ENCODE measurements at places on chromosomes 2 and 18.

GRCh38 chr2:27810455-27810854 lies 38.9 kb downstream of the MRPL33 start:
- no peak for DNase-seq

DNA sequence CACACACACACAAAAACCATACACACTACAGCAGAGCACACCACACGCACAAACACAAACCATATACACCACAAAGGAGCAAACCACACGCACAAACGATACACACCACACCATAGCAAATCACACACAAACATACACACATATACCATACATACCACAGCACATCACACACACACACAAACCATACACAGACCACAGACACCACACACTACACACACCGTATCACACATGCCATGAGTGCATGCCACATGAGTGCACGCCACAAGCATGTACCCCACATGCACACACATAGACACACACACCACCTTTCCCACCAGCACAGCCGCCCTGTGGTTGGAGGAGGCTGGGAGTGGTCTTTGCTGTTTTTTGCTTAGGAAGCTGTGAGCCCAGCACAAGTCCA lies 517.1 kb upstream of the MYT1L start:
- DNase-seq: no peak

- DNase-seq: no peak
These were observed 12.7 kb upstream of the DUSP2 start for GRCh38 chr2:96157649-96158553.

DNA sequence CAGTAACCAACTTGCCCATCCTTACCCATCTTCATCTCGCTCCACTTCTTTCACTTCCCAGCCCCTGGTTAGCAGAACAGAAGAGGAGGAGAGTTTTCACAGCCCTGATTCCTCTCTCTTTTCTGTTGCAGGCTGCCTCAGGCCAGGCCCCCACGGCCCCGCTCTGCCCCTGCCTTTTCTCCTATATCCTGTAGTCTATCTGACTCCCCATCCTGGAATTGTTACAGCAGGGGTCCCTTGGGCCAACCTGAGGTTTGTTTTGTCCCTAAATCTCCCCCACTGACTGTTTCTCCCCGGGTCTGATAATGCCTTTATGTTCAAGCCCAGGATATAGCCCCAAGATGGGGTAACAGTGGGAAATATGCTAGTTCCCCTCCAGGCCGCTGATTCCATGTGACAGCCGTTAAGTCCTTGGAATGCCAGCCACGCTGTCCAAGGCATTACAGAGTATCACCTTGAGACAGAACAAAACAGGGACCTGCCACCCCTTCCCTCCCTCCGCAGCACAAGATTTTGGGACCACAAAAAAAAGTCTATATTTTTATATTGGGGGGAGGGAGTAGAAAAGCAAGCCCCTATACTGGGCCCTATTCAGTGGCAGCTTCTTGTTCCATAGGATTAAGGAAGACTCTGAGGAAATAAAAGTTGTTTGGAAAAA lies 1.4 kb downstream of the OST4 start:
- DNase-seq: no peak

DNA sequence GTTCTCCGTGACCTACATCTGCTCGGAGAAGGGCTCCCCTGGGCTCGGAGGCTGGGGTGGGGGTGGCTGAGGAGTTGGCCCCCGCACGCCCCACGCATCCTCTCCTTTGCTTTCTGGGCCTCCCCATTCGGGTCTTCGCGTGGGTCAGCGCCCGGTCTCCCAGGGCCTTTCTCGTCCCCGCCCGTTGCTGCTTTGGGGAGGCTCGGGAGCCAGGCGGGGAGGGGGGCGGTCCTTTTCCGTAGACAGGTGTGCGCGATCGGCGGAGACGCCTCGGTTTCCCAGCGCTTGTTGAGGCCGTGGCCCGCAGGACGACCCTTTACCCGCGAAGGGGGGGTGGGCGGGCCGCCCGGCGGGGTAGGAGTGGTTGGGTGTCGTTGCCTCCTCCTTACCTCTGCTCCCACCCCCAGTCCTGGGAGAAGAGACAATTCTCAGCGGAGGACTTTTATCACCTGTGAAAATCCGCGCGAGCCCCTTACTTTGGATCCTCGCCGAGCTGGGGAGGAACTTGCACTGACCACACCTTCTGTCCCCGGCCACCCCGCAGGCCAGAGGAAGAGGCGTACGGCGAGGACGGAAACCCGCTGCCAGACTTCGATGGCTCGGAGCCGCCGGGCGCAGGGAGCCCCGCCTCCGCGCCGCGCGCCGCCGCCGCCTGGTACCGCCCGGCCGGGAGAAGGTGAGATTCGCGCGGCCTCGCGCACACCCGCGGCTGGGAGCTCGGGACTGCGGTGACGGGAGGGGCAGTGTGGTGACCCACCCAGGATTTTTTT lies 2.6 kb downstream of the ADCYAP1 start:
- DNase-seq: no peak

GRCh38 chr2:216743781-216744180 lies 48.4 kb upstream of the IGFBP5 start:
- DNase-seq: no peak

DNA sequence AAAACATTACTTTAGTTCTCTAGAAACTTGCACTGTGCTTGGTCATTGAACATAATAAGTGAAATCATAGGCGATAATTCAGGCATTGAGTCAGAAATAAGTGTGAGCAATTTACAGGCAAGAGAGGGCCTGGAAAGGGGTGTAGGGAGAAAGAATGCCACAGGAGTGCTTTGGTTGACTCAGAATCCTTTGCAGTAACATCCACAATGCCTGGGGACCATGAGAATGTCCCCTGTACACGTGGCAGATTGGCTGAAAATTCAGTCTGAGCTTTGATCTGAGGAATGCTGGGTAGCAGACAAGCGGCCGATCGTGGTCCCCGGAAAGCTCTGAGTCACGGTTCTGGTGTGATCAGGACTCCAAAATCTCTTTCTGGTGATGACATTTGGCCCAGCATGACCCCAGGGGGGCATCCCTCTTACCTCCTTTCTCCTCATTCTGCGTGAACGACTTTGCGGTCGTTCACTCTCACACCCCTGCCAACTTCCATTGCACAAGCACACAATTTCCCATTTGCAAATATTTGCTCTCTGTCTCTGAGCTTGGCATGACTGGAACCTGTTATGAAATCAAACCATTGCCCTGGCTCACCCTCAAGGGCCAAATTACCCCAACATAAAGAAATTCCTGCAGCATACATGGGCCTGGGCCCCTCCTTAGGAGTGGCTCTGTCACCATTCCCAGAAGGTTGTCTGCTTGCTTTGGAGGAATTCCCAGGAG lies 305.0 kb upstream of the EPAS1 start:
- peak; percentile 83 for DNase-seq

- no peak for DNase-seq
These were observed 289.2 kb downstream of the PHLPP1 start for GRCh38 chr18:63004466-63005089.

- no peak for DNase-seq
These were observed 625 bp upstream of the NBAS start for GRCh38 chr2:15561574-15562344.

DNA sequence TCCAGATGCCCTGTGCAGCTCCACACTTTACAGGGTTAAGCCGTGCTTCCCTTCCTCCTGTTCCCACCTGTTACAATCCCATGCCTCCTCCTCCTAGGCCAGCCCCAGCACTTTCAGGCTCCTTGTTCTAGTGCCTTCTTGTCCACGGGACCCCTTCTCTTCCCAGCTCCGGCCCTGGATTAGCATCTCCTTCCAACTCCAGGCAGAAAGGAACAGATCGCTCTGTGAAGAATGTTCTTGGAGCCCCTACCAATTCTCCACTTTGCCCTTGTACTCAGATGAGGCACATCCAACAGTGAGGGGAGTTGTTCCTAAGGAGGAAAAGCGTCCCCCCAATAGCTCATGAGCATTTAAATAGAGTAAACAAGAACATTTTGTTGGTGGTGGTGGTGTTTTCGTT lies 72.7 kb downstream of the CABLES1 start:
- no peak for DNase-seq

GRCh38 chr2:37985333-37985732 lies 60.2 kb downstream of the RMDN2 start:
- no peak for DNase-seq

DNA sequence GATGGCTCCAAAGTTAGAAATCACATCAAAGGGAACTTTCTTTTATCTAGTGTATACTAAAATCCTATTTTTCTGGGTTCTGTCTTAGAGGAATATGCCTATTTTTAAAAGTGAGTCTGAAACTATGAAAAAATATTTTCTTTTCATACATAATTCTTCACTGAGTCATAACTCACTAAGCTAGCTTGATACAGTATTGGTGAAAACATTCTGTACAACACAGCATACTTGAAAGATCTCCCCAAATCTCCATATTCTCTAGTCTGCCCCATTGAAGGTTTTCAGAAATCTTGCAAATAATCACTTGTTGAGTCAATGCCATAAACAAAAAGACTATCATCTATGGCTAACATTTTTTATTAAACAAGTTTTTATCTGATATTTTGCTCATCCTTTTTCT lies 44.5 kb downstream of the COL3A1 start:
- DNase-seq: no peak

DNA sequence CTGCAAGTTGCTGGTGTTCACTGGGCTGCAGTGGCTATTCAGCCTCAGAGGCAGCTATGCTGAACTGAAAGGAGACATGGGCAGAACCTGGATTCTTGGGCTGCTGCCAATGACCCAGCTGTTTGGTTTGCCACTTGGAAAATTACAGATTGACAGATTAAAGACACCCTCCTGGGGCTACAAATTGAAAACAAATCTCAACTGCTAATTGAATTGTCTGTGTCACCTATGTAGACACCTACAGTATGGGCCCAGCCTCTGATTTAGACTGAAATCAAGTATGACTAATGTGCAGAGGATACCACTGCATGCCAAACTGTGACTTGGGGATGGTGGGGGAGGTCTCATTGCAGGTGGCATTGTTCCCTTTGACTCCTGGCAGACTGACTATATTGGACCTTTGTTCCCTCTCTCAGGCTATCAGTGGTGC lies 42.8 kb downstream of the ITSN2 start:
- no peak for DNase-seq

- no peak for DNase-seq
These were observed 13.0 kb downstream of the DIPK1C start for GRCh38 chr18:74444104-74444503.

DNA sequence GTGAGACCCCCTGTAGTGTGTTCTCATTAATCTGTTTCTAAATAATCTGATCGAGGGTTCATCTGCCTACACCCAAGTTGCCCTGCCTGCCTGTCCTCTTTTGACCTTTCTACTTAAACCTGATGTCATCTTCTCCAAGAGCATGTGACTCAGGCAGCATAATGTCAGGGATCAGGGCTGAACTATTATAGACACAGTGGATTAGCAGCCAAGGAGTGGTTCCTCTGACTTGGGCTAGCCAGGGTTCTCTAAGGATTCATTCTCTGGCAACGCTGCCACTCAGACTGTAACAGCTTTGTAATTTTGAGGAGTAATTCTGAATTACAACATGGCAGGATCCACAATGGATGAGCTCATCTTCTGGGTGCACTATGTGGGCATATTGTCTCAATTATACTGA lies 124.0 kb downstream of the MDH1 start:
- no peak for DNase-seq

DNA sequence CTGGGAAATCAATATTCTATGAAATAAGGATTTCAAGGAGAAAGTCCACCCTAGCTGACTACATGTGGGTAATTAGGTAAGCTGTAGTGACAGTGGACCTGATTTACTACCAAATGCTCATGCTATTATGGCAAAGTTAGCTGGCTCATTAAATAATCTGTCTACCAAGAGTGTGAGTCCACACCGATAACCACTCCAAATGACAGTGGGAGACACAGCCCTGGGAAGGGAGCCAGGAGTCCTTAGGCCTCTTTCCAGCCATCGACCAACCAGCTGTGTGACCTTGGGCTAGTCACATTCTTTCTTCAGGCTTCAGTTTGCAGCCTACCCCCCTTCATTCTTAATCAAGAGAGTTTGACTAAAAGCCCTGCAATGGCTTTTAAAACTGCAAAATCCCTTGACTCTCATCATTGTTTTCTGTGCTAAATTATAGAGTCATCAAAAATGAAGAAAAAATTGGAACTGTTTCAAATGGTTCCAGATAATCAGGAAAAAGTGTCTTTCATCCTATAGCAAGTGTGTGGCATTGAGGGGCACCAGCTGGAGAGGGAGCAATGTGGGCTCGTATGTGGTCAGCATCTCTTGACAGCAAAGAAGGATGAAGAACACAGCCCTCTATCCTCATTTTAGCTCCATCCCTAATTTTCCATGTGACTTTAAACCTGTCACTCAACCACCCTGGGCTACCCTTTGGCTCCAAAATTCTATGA lies 45.6 kb upstream of the SLC14A2 start:
- DNase-seq: no peak

DNA sequence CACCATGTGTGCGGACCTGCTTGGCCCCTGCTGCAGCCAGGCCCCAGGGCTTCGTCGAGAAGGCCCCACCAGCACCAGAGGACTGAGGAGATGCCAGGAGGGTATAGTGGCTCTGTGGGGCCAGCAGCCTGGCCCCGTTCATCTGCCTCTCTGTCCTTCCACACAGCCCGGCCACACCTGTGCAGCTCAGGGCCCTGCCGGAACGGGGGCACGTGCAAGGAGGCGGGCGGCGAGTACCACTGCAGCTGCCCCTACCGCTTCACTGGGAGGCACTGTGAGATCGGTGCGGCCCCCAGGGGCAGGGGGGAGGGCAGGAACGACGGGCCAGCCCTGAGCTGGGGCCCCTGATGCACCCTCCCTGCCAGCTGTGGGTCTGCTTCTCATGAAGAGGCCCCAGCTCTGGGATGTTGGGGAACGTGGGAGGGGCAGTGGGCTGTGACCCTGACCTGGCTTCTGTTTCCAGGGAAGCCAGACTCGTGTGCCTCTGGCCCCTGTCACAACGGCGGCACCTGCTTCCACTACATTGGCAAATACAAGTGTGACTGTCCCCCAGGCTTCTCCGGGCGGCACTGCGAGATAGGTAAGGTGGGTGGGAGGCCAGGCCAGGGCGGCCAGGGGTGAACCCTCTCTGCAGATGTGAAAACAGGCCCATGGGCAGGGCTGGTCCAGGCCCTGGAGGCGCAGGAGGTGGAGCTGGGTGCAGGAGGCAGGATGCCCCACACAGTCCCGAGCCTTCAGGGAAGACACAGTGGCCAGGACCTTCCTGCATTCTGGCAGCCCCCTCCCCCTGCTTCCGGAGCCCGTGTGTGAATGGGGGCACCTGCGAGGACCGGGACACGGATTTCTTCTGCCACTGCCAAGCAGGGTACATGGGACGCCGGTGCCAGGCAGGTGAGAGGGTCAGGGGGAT lies 50.3 kb downstream of the MTERF4 start:
- no peak for DNase-seq

DNA sequence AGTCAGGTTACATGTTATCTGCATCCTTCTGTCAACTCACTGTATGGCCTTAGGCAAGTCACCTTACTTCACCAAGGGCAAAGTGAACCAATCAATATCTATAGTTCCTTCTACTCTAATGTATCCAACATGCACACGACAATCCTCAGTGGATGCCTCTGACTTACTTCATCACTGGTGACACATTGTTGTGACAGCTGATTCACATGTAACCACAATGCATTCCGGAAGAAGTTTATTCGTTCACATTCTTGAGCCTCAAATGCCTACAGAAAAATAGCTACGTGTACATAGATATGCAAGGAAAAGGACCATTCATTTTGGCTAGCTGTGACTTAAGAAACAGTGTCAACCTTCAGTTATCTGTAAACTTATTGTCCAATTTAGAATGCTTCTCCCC lies 26.3 kb upstream of the EPG5 start:
- peak; percentile 79 for DNase-seq

GRCh38 chr2:232503809-232504323 lies 16.2 kb upstream of the ECEL1 start:
- no peak for DNase-seq

GRCh38 chr2:227612546-227613271 lies 1.9 kb downstream of the SCYGR3 start:
- no peak for DNase-seq

Data from HS-27A (cell line).